ENCODE measurements at places on chromosomes 5 and 9.
A peak's percentile ranks its signal among the peaks of the same experiment; 100 is the strongest.

DNA sequence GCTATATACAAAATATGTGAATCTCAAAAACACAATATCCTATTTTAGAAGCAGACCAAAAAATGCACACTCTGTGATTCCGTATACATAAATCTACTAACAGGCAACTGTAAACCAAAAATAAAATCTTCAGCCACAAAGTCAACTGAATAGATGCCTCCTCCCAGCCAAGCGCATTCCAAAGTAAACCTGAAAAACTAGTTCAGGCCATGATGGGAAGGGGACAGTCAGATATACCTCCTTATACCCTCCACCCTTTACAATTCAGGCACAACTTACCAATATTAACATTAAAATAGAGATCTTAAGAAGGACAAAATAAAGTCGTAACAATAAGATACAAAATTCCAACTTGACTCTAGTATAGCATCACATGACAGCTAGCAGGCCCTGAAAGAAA lies 1604.5 kb upstream of the NUDT12 start:
- DNase-seq: no peak

- no peak for DNase-seq
These were observed 76.9 kb downstream of the ANKH start for GRCh38 chr5:14794583-14795230.

- no peak for DNase-seq
These were observed 28.9 kb upstream of the HNRNPA0 start for GRCh38 chr5:137782984-137783536.

DNA sequence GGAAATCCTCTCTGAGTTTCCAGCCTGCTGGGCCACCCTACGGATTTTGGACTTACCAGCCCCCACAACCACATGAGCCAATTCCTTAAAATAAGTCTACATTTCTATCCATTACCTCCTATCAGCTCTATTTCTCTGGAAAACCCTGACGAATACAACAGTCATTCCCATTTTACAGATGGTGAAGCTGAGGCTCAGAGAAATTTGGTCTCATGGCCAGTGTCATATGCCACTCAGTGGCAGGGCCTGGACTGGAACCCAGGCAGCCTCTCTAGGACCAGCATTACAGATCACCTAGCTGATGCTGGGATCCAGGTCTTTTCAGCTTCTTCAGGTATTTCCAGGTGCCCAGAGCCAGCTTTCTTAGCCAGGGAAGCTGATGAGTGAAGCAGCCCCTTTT lies 45.0 kb upstream of the SH3PXD2B start:
- no peak for DNase-seq

GRCh38 chr5:74199436-74200210 lies 440.9 kb downstream of the ENC1 start:
- no peak for DNase-seq

DNA sequence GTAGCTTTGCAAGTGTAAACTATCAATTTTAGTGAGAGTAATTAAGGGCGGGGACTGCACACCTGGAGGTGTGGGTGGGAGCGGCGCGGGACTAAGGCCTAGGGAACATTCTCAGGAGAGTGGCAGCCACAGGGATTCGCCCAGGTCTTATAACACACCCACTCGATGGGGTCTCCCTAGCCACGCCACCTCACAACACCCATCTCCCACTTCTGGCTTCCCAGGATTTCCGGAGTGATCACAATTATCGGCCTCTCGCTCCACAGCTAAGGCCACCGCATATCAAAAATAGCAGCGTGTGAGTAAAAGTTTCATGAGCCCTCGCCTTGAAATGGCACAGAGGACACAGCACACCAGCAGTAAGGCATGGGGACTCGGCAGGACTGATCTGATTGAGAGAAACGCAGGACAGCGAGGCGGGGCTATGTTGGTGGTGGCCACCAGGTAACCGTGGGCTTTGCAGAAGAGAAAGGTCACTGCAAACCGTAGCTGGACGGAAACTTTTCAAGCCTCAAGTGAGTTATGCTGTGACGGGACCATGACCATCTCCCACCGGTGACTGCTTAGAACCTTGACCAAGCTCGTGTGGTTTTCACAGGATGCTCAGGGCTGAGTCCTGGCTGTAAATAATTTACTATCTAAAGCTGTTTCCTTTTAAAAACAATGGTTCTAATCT lies 1.1 kb upstream of the LPAR1 start:
- DNase-seq: no peak

DNA sequence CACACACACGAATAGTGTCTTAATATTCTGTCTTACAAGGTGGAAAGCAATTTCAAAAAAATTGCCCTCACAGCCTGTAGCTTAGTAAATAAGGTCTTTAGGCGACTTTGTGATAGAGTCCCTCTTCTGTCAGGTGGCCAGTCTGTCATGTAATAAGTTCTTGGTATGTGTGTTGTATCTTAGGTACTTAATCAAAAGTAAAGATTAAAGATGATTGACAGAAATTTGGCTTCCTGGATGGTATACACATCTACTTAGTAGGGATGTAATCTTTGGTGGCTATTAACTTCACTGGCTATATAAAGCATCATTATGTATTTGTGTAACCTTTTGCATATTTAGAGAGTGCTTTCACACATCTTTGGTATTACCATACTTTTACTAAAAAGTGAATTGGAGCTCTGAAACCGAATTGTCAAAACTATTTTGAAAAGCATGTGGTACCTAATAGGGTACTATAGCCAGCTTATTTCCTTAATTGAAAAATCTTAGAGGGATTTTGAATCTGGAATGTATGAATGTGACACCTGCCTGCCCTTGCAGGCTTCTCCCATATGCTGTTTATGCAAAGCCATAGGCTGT lies 3.4 kb downstream of the G3BP1 start:
- DNase-seq: no peak

GRCh38 chr5:179061025-179061424 lies 852 bp downstream of the ZNF354C start:
- no peak for DNase-seq

- DNase-seq: no peak
These were observed 26.5 kb downstream of the SEMA4D start for GRCh38 chr9:89471390-89471789.

- no peak for DNase-seq
These were observed 9.1 kb downstream of the UBAC1 start for GRCh38 chr9:135951889-135952663.

- no peak for DNase-seq
These were observed 28.0 kb downstream of the LCP2 start for GRCh38 chr5:170269579-170269978.

- DNase-seq: no peak
These were observed 4.4 kb downstream of the ZCCHC9 start for GRCh38 chr5:81305785-81306184.

- DNase-seq: no peak
These were observed 100.9 kb upstream of the SEMA6A start for GRCh38 chr5:116675626-116675910.

- DNase-seq: no peak
These were observed 51.6 kb downstream of the ADAM19 start for GRCh38 chr5:157523976-157524375.

- DNase-seq: no peak
These were observed 636.1 kb downstream of the KIF4B start for GRCh38 chr5:155649666-155650065.

DNA sequence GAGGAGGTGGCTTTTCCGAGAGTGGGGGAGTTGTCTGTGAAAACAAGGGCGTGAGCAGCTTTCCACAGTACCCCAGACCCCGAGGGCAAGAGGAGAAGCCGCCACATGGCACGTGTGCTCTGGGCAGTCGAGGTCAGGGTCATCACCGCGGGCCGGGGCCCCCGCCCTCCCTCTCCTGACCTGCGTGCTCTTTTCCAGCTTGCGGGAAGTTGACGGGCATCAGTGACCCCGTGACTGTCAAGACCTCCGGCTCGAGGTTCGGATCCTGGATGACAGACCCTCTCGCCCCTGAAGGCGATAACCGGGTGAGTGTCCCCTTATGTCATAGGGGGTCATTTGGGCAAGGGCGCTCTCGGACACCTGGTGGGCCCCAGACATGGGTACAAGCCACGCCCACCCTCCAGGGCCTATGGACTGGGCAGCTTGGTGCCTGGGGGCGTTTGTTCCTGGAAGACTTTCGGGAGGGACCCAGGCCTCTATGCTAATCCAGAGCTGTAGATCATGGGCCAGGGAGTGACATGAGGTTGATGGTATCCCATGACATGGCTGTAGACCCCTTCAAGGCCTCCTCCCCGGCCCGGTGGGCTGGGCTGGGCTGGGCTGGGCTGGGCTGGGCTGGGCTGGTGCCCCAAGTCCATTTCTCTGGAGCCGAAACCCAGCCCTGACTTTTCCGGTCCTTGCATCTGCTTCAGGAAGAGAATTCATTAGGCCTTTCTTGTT lies 19.2 kb downstream of the OLFM1 start:
- DNase-seq: no peak

DNA sequence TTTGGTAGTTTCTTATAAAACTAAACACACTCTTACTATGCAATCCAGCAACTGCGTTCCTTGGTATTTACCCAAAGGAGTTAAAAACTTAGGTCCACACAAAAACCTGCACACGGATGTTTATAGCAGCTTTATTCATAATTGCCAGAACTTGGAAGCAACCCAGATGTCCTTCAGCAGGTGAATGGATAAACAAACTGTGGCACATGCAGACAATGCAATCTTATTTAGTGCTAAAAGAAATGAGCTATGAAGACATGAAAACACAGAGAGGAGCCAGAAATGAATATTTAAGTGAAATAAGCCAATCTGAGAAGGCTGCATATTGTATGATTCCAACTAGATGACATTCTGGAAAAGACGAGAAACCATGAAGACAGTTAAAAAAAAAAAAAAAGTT lies 10.7 kb downstream of the WNK2 start:
- DNase-seq: no peak

DNA sequence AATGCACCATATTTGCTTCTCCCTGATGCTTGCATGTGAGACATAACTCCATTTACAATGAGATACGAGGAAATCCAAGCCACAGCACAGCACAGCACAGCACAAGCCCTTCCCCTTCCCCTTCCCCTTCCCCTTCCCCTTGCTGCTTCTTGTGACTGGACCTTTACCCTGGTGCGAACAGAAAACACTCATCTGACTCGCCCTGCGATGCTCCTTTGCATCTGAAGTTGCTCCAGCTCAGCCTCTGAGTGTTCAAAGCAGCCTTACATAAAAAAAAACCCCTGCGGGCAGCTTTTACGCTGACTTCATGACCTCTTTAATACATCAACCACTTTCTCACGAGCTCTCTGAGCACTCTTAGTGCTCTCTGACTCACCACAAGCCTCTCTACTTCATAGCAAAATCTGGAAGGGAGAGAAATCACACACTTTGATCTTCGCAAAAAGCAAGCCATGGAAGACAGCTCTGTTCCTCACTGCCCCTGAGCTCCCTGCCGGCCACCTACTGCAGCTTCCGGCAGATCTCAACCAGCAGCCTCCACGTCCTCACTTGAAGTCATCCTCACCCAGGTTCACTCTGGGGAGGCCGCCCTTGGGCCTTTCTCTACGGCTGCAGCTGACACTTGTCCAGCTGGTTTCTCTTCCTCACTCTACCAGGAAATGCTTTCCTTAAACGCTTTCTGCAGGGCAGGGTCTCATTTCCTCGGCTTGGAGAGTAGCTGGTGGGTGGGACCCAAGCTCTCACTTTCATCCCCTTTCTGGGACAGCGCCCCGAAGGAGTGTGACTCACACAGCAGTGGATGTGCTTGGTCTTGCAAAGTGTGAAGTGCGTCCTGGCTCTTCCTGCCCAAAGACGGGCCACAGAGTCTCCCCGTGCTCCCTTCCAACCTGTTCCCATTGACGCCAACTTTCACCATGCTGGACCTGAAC lies 5.3 kb downstream of the SLC34A1 start:
- DNase-seq: peak; percentile 84

DNA sequence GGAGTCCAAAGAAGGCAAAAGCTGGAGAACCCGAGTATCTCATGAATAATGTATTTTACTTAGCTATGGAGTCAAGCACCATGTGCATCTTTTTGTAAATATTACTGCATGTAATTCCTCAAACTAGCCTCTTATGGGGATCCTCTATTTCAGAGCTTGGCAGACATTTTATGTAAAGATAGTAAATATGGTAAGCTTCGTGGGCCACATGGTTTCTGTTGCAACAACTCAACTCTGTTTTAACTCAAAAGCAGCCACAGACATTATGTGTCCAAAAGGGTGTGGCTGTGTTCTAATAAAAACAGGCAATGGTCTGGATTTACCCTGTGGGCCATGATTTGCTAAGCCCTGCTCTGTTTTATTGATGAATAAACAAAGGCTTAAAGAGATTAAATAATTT lies 17.3 kb downstream of the DAPK1 start:
- no peak for DNase-seq

DNA sequence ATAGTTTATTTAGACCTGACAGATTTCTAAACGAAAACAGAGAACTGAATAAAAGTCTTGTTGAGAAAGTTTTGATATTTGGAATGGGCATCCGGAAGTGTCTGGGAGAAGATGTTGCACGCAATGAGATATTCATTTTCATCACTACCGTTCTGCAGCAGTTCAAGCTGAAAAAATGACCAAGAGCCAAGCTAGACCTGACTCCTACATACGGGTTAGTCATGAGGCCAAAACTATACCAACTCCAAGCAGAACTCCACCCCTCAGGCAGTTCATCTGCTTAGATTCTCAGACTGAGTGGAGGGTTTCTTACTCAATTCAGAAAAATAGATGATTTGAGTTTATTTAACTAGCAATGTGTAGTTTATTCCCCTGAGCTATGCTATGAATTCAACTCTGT lies 95.4 kb upstream of the ANXA1 start:
- no peak for DNase-seq

GRCh38 chr5:163908253-163908652 lies 402.8 kb downstream of the MAT2B start:
- no peak for DNase-seq

GRCh38 chr5:132086277-132086794 lies 12.7 kb downstream of the CSF2 start:
- no peak for DNase-seq

DNA sequence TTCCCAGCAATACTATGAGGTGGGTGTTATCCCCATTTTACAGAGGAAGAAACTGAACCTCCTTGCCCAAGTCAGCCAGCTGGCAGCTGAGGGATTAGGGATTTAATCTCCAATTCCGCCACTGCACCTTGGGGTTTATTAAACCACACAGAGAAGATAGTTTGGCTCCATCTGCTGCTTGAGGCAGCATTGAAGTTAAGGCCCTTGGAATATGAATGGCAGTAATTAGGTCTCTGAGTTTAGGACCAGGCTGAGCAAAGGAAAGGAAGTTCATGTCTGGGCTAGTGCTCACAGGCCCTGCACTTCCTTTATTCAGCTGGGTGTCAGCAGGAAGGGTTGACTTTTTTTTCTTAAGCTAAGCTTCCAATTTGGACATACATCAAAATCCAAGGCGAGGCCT lies 86.9 kb upstream of the GDNF start:
- DNase-seq: no peak

- DNase-seq: no peak
These were observed 135.0 kb upstream of the SMIM23 start for GRCh38 chr5:171650597-171650996.

GRCh38 chr9:15889555-15889954 lies 336.7 kb downstream of the CCDC171 start:
- DNase-seq: no peak

GRCh38 chr5:81980160-81980559 lies 8.3 kb downstream of the ATG10 start:
- DNase-seq: no peak

DNA sequence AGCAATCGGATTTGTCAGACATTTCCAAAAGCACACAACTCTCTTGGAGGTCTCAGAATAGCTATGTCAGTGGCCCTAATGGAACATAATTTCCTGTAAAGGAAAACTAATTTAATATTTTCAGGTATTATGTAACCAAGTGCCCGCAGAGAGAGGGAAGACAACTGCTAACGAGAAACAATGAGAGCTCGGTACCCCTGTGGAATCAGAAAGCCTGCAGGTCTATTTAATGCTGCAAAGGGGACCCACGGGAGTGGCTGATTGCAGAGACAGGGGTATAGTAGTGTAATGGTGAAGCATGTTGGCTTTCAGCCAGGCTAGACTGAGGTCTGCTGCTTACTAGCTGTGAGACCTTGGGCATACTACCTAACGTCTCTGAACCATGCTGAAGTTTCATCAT lies 508.1 kb upstream of the BRINP1 start:
- DNase-seq: no peak
